ENCODE measurements at places on chromosomes 3 and 15.

DNA sequence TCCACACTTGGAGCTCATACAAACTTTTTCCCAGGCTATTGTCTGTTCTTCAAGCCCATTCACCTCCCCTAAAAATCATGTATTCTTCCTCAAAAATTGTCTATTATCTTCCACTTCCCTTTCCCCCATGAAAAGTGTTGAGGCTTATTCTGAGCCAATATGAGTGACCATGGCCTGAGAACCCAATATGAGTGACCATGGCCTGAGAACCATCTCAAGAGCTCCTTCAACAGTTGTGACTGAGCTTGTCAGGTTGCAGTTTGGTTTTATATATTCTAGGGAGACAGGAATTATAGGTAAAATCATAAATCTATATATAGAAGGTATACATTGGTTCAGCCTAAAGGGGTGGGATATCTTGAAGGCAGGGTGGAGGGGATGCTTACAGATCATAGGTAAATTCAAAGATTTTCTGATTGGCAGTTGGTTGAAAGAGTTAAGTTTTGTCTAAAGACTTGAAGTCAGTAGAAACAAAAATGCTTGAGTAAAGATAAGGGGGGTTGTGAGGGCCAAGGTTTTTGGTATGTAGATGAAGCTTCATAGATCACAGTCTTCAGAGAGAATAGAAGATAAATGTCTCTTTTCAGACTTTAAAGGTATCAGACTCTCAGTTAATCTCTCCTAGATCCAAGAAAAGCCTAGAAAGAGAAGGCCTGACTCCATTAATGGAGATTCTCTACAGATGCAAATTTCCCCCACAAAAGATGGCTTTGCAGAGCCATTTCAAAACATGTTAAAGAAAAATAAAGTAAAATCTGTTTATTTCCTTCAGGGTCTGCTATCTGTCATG is 95.8 kb downstream of the TGFBR2 start:
- DNase-seq: no peak

- DNase-seq: no peak
Observed at GRCh38 chr15:90818251-90819210, 49.9 kb upstream of the FURIN start.

DNA sequence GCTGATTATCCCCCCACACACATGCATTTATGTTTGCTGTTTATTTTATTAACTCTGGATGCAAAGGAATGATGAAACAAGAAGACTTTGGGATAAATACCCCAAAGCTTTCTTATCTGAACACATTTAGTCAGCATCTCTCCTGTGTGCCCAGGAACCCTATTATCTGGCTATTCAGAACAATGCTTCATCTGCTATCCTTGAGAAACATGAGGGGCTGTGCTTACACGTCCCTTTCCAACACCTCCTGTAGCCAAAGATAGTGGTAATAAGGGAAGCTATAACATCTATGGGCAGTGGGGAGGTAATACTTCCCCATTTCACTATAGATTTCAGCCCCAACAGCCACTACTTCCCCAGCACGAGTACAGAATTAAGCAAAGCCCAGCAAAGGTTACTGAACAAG is 94.7 kb downstream of the SSR3 start:
- DNase-seq: no peak

DNA sequence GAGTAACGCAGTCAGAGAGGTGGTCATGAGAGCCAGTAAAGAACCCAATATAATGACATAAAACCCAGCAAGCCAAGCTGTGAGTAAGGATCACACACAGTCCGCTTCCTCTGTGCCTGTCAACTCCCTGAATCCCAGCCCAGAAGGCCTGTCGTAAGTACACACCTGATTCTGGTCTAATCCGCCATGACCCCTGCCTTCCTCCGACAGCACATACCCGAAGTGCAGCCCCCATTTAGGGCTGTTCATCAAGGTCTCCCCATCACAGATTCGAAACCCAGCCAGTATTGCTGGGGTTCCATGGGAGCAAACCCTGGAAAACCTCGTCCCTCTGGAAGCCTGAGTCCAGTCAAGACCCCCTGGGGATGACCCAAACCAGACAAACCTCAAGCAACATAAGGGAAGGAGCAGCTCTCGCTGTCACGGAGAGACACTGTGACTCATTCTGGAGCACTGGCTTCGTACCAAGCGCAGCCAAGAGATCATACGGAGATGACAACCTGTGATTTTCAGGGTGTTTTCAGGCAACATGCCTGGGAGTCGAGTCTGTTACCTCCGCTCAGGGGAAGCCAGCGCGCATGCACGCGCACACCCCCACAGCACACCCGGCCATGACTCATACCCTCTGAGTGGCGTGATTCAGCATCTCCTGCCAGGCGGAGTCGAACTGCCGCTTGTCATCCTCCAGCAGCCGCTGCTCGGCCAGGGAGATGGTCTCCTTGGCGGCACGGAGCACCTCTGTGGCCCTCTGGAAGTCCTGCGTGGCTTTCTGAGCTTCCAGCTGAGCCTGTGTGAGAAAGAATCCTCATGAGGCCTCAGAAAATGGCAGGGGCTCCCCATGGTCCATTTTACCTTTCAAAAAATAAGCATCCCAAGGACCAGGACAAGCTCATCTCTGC is 63.0 kb downstream of the SH3BP5 start:
- DNase-seq: peak; percentile 98

DNA sequence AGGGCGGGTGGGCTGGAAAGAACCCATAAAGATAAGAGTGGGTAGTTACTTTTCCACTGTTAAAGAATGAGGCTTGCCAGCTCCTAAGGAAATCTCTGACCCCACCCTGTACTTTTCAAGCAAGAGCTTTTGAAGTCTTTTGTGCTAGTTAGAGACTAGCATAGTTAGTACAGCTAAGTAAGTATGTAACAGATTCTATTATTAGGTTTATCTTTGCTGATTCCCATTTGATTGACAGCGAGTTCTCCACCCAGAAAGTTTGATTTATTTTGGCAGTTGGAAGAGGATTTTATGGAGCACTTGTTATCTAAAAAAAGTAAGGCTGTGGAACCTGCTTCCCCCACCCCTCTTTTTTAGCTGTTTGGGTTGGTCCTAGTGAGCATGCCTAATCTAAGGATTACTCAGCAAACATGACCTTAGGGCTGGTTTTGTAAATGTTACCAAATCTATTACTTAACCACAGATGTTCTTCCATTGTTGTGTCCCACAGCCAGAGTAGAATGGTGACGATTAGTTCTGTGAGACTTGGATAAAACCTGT is 57.6 kb downstream of the FNDC3B start:
- DNase-seq: peak; percentile 82

DNA sequence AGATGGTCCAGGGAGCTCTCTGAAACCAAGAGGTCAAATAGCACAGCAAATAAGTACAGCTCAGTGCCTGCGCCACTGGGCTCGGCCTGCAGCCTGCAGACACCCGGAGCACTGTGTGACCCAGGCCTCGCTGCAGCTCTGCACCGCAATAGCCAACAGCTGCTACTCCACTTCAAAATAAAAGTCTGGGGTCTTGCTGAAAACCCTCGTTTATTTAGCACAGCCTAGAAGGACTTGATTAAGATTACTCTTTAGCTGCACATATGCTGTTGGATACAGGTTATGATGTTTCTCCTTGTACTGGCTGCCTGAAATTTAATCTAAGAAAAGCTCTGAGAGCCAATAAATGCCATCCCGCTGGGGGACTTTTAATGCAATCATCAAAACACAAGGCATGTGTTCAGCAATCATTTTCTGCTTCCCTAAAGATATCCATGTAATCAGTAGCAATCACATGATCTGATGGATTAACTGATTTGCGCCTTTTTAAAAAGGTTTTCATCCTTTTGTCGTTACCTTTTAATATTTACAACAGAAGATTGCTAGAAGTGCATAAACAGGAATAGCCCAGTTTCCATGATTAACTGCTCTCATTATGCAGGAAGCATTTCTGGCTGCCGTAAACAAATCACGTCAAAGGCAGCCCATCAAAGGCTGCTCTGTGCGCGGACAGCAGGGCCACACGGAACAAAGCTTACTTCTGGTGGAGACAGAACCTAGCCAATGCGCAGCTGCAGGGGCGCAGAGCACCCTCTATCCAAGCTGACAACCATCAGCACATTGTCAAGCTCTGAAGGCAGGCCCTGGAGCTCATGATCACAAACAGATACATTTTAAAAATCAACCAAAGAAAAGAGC is 58.8 kb downstream of the CLASP2 start:
- DNase-seq: peak; percentile 84

All from ELR (cell line).